ENCODE measurements at places on chromosomes 6 and 20.

GRCh38 chr20:51802170-51802751 lies at the start of gene SALL4:
Gene SALL4, minus strand, starts transcription at chr20:51802521. Its CDS starts 113 bp downstream, at chr20:51802408.
- DNase-seq = no peak

DNA sequence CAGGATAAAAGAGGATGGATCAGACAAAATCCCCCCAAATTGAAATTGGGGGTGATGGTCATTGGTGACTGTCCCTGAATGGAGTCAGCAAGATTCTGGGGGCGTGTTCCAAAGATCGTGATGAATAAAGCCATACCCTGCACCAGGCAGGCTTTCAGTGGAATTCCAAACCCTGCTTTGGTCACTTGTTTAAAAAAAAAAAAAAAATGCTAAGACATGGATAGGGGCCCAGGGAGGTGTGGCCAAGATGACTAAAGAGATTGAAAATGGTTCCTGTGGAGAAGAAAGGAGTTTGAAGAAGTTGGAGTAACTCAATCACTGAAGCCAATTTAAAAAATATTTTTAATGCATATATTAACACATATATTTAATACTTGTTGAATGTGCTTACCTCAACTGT lies 161.4 kb upstream of the KCNG1 start:
- no peak for DNase-seq

GRCh38 chr20:43567477-43567876 lies 8.7 kb downstream of the SGK2 start:
- DNase-seq = no peak

DNA sequence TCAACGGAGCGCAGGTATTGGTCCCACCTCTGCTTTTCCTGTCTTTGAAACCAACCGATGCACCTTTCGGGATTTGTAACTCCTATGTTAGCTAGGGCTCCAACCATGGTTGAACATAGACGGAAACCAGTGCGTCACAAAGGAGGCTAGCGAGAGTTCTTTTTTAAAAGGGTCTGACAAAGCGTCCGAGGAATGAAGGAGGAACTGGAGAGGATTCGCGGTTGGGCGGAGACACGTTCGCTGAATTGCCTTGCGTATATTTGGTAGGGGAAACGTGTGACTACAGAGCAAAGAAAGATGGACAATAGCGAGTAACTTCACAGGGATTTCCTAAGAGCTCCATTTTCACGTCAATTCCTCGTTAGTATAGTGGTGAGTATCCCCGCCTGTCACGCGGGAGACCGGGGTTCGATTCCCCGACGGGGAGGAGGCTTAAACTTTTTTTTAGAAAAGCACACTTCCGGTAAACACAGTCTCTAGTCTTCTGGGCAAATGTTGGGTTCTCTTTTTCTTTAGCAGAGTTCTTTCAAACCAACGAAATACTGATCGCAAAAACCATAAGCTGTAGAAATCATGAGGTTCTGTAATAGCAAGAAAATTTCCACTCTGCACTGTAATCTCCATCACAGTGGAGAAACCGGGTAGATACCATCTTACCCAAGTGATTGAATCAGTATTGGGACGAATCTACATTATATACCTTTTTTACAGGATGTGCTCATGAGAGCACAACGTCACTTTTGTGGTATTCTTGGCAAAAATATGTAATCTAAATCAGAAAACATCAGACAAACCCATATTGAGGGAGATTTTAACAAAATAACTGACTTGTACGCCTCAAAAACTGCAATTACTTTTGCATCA lies 6.6 kb upstream of the ZNF184 start:
- DNase-seq = peak; percentile 73

GRCh38 chr20:64146301-64146935 lies 17.8 kb upstream of the MYT1 start:
- peak; percentile 53 for DNase-seq

GRCh38 chr6:73523434-73524123 lies 2.7 kb upstream of the EEF1A1 start:
- peak; percentile 78 for DNase-seq

Measured in Right ventricle myocardium inferior (tissue), 1 donor.